A549 treated with ZK216348 at 1 μM for 4 hours (cell line): ENCODE measurements at places on chromosomes 5 and 9. TPM values are rescaled to one million over a fixed set of nuclear protein-coding genes. Genes with fewer than 3 reads are reported as not detected.

Gene UAP1L1
- total RNA-seq = 9.0 to 14.6 TPM (median 11.9 TPM) in 5 replicates

Gene SLC34A1
- total RNA-seq = not detected in 5 replicates

Gene ARSK
- 4.7 to 9.5 TPM (median 8.2 TPM) in 5 replicates for total RNA-seq

Gene PCDHB5
- 1.2 to 2.1 TPM (median 1.4 TPM) in 5 replicates for total RNA-seq

Gene TMEM252
- not detected in 5 replicates for total RNA-seq

Gene CXCL14
- total RNA-seq = 0.14 to 0.15 TPM (median 0.14 TPM) in 3 of 5 replicates, not detected in the others

Gene NSG2
- total RNA-seq = not detected in 5 replicates
